ENCODE measurements at places on chromosomes 11 and 22.

- no peak for DNase-seq
These were observed 440.5 kb downstream of the TBC1D22A start for GRCh38 chr22:47202819-47203553.

- DNase-seq: no peak
These were observed 462.4 kb upstream of the LRRC4C start for GRCh38 chr11:41921746-41922390.

- DNase-seq: no peak
These were observed 10.9 kb downstream of the RELA start for GRCh38 chr11:65651589-65652510.

- no peak for DNase-seq
These were observed 21.0 kb upstream of the MYEOV start for GRCh38 chr11:69272831-69273485.

Measured in GM12864 (cell line).